ENCODE measurements at places on chromosomes 3 and 15.

DNA sequence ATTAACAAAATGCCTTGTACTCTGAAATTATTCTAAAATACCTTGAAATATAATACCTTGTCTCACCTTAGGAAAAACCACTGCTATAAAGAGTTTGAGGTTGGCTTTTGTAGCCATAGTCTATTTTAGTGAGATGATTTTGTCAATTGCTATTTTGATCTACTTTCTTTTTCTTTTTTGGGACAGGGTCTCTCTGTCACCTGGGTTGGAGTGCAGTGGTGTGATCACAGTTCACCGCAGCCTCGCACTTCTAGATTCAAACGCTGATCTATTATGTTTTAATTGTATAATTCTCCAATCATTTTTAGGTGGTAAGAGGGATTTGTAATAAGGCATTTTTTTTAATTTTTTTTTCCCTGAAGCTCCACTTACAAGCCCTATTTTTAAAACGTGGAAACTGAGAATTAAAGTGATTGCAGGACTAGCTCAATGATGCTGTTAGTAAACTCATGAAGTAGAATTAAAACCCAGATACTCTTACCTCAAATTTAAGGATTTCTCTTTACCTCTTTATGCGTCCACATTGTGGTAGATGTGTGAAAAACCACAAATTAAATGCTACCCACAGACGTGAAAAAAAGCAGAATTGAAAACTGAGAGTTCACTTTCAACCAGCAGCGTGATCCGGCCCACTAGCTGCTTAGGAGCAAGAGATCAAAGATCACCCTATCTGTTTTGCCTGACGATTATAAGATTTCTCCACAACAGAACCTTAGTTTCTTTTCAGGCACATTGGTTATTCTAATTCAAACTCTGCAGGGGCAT is 384.2 kb downstream of the CGGBP1 start:
- DNase-seq: no peak

GRCh38 chr3:124117486-124117885 is 125.6 kb upstream of the ROPN1 start:
- DNase-seq: no peak

DNA sequence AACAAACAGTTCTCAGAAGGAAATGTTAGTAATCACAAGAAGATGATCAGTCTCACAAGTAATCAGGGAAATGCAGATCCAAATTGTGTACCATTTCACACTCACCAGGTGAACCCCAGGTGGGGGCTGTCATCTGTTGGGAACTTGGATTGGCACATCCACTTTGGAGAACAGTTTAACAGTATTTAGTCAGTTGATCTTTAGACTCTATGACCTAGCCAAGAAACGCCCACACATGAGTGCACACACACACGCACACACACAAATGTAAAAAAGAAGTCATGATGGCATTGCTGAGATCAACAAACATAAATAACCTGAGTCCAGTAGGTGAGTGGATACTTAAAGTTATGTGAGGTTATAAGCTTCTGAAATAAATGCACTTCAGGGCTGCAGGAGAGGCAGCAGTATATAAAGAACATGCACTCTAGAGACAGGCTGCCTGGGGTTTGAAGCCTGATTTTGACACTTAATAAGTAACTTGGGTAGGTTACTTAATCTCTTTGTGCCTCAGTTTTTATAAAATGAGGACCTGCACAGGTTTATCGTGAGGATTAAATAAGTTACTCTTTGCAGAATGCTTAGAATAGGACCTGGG is 17.7 kb downstream of the ACVR2B start:
- no peak for DNase-seq

- DNase-seq: no peak
Observed at GRCh38 chr15:41899854-41900442, 6.1 kb upstream of the SPTBN5 start.

- DNase-seq: no peak
Observed at GRCh38 chr15:67746022-67746421, 79.3 kb upstream of the SKOR1 start.

DNA sequence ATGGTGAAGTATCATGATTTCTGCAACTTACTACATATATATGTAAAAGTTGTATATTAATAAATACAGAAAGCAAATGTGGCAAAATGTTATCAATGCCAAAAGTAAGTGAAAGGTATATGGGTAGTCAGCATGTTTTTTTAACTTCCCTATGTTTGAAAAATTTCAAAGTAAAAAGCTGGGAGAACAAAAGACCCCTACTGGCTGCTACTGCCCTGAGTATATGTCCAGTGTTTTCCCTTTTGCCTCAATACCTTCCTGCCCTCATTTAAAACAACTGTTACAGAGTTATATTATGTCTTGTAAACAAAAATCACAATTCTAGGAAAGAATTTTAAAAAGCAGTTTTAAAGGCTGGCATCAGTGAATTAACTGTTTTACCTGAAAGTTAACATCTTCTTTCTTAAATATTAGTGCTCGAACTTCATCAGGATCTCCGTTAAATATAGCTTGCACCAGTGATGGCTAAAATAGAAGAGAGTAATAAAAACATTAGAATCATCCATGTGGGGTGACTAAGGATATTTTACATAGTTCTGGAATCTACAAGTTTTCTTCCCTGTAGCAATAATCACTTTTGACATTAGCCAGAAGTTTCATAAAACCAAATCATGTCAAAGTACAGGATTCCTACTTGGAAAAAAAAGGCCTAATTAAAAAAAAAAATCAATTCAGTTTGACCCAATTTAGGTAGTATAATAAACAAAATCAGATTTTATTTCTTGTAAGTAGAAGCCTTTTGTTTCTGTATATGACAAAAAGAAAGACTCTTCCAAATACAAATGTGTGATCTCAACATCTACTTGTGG is 2.7 kb downstream of the ANKRD28 start:
- DNase-seq: no peak

- DNase-seq: no peak
Observed at GRCh38 chr3:12308517-12308916, 19.6 kb downstream of the PPARG start.

- no peak for DNase-seq
Observed at GRCh38 chr3:50472958-50473357, 30.5 kb downstream of the CACNA2D2 start.

DNA sequence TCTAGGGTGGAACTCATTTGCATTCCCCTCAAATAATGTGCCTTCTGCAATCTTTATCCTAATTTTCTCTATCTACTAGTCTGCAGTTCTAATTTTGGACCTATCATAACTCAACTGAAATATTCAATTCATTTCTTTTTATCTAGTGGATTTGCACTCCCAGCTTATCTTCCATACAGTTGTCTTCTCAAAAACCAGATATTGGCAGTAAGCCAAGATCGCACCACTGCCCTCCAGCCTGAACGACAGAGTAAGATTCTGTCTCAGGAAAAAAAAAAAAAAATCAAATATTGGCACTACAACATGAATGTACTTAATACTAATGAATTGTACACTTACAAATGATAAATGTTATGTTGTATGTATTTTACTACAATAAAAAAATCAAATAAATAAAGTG is 18.0 kb upstream of the CHMP2B start:
- DNase-seq: no peak

- no peak for DNase-seq
Observed at GRCh38 chr3:130732501-130732900, 14.1 kb downstream of the PIK3R4 start.

GRCh38 chr15:75640483-75641178 is 607 bp upstream of the IMP3 start:
- DNase-seq: peak; percentile 24

DNA sequence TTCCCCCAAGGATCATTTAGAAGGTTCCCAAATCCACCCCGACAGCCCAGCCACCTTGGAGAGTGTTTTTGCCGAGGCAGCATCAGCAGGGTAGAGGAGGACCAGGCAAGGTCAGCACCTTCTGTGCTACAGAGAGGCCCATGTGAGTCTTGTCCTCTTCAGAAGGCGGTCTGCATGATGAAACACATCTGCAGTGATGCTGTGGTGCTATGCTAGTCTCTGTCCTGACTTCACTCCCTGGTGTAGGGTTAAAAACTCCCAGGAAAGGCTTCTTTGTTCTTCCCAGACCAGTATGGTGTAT is 87.9 kb downstream of the ITPR1 start:
- DNase-seq: no peak

GRCh38 chr3:8445861-8446260 is 55.8 kb upstream of the LMCD1 start:
- DNase-seq: no peak

DNA sequence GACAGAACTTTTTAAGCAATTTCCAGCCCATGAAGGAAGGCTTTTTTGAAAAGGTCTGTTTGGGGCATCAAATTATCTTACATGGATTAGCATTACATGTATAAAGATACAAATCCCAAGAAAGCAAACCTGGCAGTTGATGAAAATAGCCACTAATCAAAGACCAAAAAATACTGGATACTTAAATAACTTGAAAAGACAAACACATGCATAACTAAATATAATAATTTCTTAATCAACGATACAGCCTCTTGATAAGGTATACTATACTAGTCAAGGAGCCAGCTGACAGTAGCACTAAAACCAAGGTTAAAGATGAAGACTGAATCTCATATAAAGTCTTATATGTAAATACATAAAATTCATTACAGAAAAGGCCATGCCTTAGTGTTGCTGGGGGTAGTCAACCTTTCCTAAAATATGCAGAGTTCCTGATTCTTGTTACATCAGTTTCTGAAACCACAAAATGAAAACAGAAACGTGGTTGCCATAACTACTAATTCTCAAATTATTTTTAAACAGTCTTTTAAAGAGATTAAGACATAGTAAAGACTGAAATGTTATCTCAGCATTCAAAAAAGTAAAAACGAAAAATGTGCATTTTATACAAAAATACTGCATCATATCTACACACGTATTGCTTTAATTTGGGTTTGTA is 2.0 kb downstream of the ANKRD28 start:
- no peak for DNase-seq

GRCh38 chr3:127541320-127541719 is 49.2 kb downstream of the TPRA1 start:
- DNase-seq: no peak

DNA sequence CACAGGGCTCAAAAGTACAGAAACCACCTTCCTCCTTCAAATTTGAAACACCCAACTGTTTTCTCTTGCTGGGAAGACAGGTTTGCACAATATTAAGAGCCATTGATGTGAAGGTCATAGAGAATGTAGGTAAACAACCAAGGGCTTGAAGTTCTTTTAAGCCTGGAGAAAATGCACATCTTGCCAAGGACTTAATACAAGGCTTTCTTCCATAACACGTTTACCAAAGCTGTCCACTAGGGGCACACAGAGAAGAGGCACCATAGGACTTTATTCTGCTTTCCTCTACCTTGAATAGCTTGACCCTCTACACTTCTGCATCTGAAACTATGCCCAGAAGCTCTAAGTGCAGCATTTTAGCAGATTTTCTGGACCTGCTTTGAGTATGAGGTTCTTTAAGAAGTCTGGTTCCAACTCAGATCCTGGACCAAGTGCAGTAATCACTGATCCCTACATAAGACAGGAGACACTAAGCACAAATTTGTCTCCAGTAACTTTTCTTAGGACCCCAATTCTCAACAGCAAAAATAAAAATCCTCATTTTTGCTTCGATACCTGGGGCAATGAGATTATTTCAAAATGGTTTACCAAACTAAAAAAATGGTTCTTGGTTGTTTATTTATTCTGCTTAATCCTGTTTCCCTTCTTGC is 138.0 kb downstream of the FBN1 start:
- DNase-seq: no peak

GRCh38 chr3:13303410-13303809 is 116.7 kb downstream of the NUP210 start:
- DNase-seq: no peak

DNA sequence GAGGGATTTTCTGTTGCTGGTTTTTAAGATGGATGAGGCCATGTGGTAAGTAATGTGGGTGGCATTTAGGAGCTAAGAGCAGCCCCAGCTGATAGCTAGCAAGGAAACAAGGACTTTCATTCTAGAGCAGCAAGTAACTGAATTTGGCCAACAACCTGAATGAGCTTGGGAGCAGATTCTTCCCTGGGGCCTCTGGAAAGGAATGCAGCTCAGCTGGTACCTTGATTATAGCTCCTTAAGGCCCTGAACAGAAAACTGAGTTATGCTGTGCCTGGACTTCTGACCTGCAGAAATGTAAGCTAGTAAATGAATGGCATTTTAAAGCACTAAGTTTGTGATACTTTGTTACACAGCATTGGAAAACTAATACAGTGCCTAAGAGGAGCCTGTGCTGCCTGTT is 565.5 kb downstream of the PDCD6IP start:
- DNase-seq: no peak

- DNase-seq: no peak
Observed at GRCh38 chr15:51846463-51847230, 17.2 kb downstream of the TMOD3 start.

DNA sequence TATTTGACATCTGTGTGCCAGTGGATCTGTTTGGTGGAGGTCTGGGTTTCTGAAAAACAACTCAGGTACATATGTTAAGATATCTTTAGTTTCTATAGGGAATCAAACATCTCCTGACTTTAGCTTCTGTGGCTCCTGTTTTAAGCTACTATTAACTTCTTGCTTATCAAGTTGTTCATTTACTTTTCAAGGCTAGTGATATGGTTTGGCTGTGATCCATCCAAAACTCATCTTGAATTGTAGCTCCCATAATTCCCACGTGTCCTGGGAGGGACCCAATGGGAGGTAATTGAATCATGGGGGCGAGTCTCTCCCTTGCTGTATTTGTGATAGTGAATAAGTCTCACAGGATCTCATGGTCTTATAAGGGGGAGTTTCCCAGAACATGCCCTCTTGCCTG is 41.4 kb downstream of the ZNF860 start:
- DNase-seq: no peak

DNA sequence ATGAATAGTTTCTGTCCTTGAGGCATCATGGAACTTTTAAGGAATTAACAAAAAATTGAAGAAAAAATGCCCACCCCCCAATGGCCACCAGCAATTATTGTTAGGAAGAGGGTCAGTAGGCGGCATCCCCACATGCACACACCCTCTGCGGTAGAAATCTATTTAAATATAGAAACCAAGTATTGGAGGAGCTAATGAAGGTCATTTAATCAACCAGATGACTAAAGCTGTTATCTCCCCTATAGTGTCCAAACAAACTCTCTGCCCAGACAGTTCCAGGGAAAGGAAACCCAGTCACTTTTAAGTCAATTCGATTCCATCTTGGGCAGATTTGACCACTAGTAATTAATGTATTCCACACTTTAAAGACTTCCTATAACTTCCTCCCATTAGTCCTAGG is 47.1 kb downstream of the DGKG start:
- no peak for DNase-seq

GRCh38 chr3:76684946-76685345 is 355.0 kb upstream of the ROBO2 start:
- DNase-seq: no peak

GRCh38 chr3:16102187-16102561 is 72.3 kb upstream of the GALNT15 start:
- no peak for DNase-seq

GRCh38 chr15:90884719-90885431 is 571 bp downstream of the FES start:
- no peak for DNase-seq

DNA sequence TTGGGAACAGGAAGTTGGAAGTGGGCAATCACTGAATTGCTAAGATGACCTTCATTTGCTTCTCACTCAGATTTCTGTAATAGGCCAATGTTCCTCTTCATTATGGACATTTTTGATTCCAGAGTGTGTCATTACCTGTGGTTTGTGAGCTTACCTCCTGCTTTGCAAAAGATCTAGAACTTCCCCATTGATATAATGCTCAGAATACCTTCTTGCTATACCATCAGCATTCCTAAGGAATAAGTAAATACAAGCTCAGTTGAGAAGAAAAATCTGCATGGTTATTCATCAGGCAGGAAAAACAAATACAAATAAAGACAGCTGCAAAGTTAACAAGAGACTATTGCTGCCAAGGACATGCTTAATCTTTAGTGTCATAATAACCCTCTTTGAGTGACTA is 5.6 kb upstream of the RPL14 start:
- DNase-seq: no peak

Measured in stimulated activated CD4-positive, alpha-beta T cell treated with anti-CD3 and anti-CD28 coated beads, TNF-alpha, amount 100 ng/mL, for 1 hour (primary cell).